ENCODE measurements at places on chromosomes 13 and 19.

DNA sequence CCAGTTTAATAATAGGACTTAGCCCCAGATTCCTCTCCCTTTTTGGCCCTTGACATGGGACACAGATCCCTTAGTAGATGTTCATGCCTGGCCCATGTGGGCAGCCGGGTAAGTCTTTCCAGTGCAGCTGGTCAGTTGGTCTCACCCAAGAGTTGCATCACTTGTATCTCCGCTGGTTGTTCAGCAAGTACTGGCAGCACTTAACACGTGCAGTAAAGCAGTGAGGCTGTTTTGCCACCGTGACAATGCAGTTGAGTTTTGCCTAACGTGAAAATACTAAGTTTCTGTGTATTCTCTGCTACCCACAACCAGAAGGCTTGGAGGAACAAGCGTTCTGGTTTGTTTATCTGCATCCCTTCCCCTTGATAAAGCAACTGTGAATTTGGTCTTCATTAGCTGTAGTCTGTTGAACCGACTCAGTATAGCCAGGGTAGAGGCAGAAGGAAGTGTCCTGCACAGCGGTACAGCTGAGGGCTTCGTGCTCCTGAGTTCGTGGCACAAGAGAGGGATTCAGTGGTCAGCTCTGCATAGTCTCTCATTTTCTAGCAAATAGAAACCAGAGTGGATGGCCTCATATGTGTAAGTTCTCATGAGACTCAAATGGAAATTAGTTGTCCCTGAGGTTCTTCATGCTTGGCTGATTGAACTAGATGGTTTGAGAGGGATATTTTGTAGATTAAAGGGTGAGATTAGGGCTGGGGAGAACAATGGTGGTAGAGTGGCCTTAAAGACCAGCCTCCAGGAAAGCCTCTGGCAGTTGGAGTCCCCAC, 50.3 kb downstream of the ARHGEF7 start:
- no peak for DNase-seq

GRCh38 chr13:30299786-30300185, 7.6 kb downstream of the KATNAL1 start:
- DNase-seq: no peak

GRCh38 chr13:31870511-31870910, 131.2 kb downstream of the RXFP2 start:
- DNase-seq: no peak

DNA sequence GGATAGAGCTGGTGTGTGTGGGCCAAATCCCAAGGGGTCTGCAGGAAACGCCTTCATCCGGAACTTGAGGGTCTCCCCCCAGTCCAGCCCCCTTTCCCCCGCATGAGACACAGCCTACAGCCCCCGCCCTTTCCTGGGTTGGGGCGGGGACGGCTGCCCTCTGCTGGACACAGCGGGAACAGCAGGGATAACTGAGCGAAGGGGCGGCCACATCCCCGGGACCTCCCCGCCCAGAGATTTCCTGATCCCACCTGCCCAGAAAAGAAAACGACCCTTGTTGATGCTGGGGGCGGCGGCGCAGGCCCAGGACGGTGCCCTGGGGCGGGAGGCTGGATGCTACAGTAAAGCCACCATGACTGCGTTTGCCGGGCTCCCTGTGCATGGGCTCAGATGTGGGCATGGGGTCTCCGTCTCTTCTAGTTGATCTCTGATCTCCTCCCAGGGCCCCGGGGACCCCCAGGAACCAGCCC, 14.2 kb downstream of the ONECUT3 start:
- DNase-seq: no peak

GRCh38 chr13:107018285-107018684, 450.3 kb upstream of the ARGLU1 start:
- DNase-seq: no peak

DNA sequence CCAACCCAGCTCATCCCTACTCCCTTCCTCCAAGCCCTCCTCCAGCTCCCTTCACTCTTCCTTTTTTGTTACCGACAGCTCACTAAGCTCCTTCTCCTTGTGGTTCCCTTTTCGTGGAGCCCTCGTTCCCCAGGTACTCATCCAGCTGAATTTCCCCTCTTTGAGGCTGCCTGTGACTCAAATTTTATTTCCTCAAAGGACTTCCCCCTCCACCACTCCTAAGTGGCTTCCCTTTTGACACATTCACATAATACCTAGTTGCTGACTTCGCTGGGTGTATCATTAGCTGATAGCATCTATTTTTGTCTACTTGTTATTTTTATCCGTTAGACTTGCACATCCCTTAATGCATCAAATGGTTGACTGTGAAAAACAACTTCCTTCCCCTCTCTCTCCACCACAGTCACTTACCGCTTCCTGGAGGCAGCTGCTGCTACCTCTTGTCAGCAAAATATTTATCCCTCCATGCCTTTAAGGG, 14.5 kb downstream of the FFAR2 start:
- peak; percentile 73 for DNase-seq

GRCh38 chr13:36345438-36346221, 564 bp downstream of the SPART start:
- DNase-seq: peak; percentile 85

- peak; percentile 78 for DNase-seq
These were observed 17.8 kb downstream of the PROZ start for GRCh38 chr13:113176280-113176679.

DNA sequence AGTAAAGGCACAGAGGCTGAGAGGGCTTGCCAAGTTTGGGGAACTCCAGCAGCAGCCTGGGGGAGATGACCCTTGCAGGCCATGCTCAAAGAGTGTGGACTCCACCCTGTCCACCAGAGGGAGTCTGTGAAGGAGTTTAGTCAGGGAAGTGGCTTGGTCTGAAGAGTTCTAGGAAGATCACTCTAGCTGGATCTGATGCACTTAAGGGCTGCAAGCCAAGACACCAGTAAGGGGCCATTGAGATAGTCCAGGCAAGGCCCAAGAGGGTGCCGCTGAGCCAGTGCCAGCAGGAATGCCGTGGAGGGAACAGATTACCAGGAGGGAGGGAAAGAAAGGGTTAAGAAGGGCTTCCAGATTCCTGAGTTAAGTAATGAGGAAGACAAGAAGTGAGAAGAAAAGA, 68.7 kb downstream of the ZAR1L start:
- DNase-seq: peak; percentile 88

GRCh38 chr13:98479496-98480003, 97.4 kb downstream of the STK24 start:
- DNase-seq: no peak

DNA sequence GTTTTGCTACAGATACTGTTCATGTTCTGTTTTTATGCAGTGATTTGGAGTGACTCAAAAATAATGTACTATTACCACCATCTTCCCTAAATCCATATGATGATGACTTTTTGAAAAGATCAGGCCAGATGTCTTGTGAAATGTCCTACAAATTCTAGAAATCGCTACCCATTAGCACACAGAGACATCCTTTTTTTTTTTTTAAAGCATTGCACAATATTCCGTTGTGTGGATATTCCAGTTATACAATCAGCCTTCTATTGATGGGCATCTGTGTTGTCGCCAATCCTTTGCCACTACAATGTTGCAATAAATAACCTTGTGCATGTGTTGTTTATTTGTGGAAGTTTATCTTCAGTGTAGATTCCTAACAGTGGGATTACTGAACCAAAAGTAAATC, 24.5 kb downstream of the ZDHHC20 start:
- peak; percentile 96 for DNase-seq

GRCh38 chr13:22740264-22740663, 440.5 kb upstream of the SGCG start:
- DNase-seq: no peak

DNA sequence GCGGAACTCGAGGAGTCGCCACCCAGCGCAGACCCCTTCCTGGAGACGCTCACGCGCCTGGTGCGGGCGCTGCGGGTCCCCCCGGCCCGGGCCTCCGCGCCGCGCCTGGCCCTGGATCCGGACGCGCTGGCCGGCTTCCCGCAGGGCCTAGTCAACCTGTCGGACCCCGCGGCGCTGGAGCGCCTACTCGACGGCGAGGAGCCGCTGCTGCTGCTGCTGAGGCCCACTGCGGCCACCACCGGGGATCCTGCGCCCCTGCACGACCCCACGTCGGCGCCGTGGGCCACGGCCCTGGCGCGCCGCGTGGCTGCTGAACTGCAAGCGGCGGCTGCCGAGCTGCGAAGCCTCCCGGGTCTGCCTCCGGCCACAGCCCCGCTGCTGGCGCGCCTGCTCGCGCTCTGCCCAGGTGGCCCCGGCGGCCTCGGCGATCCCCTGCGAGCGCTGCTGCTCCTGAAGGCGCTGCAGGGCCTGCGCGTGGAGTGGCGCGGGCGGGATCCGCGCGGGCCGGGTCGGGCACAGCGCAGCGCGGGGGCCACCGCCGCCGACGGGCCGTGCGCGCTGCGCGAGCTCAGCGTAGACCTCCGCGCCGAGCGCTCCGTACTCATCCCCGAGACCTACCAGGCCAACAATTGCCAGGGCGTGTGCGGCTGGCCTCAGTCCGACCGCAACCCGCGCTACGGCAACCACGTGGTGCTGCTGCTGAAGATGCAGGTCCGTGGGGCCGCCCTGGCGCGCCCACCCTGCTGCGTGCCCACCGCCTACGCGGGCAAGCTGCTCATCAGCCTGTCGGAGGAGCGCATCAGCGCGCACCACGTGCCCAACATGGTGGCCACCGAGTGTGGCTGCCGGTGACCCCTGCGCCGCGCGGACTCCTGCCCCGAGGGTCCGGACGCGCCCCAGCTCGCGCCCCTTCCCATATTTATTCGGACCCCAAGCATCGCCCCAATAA, 2.3 kb downstream of the AMH start:
- DNase-seq: no peak

DNA sequence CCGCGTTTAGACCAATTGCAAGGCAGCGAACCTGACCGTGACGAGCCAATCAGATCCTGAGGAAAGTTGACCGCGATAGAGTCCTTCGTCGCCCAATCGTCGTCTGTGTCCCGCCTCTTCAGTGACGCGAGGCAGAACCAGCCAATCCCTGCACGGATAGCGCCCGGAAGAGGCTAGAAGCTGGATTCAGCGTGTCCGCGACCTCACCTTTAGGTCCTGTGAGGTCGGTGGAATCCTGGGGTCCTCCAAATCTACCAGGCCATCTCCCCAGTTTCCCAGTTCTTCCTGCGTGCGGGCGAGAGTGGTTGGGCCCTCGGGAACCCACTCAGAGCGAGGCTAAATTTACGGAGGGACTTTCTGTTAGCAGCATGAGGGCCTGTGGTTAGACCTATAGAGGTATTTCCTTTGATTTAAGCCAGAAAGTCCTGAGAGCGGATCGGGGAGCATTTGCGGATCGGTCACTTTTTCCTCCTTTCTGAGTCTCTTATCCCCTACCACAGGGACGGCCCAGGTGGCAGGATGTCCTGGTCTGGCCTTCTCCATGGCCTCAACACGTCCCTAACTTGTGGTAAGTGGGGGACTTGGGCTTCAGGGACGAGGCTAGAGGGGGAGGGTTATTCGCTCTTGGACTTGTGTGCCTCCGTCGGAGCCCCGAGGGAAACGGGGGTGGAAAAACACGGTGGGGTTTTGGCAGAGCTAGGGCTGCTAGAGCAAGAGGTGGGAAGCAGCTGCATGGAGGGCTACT, at the start of gene MRPS12:
Gene MRPS12, plus strand, starts transcription at position 169 of the 745 bp plus-strand sequence. Its CDS starts 351 bp downstream, at position 520.
- peak; percentile 99 for DNase-seq

DNA sequence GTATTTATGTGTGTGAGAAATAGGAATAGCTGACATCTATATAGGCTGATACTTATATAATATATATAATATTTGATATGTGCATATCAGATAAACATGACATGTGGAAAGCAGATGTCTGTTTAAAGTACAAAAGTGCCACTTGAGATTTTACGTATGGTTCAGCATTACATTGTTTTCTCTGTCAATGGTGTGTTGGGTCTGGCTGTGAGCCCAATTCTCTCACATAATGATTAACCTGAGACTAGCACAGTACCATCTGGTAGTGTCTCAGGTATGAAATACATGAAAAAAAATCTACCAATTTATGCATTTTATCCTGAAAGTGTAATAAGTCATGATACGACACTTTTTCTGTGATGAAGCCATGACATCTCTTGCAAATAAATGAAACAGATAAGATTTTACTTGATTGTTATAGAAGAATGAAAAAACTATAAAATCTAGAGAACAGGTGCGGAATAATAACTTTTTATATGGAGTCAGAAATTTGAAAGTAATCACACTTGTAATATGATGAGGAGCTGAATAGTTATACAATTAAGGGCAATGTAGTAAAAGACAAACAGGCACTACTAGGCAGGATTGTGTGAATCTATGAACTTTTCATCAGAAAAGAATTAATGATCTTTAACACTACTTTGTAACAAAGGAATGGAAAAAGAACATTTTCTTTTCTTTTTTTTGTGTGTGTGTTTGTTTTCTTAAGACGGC, 1405.0 kb downstream of the OLFM4 start:
- DNase-seq: no peak

- no peak for DNase-seq
These were observed 64.9 kb downstream of the MZT1 start for GRCh38 chr13:72662548-72662947.

DNA sequence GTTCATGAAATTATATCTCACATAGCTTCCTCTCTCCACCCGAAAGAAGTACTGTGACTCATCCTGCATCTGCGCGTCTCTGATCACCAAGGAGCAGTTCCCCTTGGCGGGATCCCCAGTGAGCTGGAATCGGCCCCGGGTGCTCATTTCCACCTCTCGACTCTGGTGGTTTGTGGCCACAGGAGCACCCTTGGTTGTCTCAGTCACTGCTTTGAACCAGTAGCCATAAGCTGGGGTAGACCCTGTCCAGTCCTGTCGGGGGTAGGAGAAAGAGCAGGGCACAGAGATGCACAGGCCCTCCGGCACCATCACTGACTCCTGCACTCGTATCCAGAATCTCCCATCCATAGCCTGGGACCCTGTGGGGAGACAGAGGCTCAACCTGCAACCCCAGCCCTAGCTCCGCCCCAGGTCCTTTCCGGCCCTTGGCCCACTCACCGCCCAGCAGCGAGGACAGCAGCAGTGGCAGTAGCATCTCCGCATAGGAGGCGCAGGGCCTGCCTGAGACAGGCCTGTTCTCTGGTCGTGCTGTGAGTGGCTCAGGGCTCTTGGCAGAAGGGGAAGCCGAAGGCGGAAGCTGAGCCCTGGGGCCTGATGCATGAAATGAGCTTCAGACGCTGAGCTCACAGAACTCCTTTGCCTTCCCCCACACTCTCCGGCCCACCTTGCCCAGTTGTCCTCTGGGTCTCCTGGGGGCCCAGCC, at the start of gene SIGLEC10:
Gene SIGLEC10, minus strand, starts transcription at position 536 of the 703 bp plus-strand sequence. Its CDS starts 61 bp downstream, at position 475.
- peak; percentile 82 for DNase-seq

- DNase-seq: no peak
These were observed 30.5 kb downstream of the STK24 start for GRCh38 chr13:98546402-98546801.

DNA sequence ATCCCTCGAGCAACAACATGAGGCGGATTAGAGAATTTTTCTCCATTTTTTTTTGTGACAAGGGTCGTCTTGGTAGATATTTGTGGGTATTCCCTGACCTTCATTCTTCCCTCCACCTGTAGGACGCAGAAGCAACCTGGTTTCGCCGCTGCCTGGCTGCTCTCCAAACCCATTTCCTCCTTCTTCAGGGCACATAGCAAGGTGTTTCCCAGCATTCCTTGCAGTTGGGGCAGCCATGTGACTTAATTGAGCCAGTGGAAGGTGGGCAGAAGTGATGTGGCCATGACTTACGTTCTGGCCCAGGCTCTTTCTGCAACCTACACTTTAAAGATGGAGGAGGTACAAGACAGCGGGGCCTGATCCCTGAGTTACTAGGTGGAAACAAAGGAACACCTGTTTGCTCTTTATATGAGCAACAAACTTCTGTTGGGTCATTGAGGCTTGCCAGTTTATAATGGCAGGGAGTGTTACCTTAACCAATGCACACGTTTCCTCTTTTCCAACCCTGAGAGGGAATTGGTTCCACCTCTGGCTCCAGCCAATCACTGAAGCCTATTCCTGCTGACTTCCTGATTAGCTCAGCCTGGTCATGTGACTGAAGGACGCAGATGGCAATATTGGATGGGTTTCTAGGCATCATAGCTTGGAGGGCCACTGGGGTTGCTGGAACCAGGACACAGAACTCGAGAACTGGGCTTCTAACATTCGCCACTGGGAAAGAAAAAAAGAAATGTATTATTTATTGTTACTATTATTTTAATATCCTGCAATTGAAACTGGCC, 30.8 kb upstream of the ZNRF4 start:
- no peak for DNase-seq
